H1 (cell line): ENCODE measurements at places on chromosomes 7 and 10.

GRCh38 chr10:19921300-19922140, 105.3 kb downstream of the PLXDC2 start:
- DNase-seq: no peak

- DNase-seq: no peak
Observed at GRCh38 chr7:130270947-130271800, 4.5 kb downstream of the CPA2 start.

- DNase-seq: no peak
Observed at GRCh38 chr10:67676208-67676825, 19.7 kb downstream of the CTNNA3 start.

- DNase-seq: no peak
Observed at GRCh38 chr10:33279276-33279675, 55.2 kb downstream of the NRP1 start.

DNA sequence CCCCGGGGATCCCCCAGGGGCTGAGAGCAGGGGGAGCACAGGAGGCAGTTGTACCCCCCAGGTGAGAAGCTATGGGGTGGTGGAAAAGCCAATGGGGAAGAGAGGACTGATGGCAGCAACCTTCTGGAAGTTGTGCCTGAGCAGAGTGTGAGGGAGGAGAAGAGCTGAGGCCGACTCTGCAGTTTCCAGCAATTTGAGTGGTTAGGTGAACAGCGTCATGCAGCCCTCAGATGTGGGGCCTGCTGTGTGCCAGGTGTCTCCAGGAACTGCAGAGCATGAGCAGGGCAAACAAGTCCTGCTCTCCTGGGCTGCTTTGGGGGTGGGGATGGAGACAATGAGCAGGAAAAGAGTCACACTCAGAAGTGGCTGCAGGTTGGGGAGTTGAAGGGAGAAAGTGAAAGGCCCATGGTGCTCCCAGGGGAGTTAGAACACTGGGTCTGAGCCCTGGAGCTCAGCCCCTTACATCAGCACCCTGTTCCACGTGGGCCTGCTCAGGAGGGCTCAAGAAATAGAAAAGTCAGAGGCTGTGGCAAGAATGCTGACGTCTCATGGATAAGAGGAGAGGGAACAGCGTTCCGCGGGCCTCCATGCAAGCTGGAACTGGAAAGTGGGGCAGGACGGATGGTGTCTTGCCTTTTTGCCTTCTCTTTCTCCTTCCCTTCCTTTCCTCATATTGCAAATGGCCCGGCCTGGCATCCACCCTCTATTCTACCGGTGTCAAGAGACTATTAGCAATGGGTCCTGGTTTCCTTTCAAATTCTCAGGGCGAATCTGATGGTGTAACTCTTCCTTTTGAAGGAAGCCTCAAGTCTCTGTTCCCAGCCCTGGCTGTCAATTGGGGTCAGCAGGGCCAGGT, 4.0 kb upstream of the AFAP1L2 start:
- DNase-seq: no peak

GRCh38 chr10:5583525-5584175, 58.9 kb downstream of the CALML3 start:
- no peak for DNase-seq

DNA sequence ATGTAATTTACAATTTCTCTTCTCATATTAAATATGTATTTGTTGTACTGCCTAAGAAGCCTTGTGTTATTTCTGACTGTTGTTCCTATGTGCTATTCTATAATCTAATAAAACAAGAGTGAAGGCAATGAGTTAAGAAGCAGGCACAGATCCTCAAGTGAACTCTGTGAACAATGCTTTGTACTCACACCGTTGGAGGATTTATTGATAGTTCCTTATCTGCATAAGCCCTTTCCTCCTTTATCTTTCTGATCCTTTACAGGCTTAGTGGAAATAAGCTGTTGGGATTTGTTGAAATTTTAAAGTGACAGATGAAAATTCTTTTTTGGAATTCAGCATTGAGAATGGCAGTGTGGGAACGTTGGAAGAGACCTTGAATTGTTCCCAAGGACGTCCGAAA, 329.6 kb upstream of the NPVF start:
- no peak for DNase-seq

DNA sequence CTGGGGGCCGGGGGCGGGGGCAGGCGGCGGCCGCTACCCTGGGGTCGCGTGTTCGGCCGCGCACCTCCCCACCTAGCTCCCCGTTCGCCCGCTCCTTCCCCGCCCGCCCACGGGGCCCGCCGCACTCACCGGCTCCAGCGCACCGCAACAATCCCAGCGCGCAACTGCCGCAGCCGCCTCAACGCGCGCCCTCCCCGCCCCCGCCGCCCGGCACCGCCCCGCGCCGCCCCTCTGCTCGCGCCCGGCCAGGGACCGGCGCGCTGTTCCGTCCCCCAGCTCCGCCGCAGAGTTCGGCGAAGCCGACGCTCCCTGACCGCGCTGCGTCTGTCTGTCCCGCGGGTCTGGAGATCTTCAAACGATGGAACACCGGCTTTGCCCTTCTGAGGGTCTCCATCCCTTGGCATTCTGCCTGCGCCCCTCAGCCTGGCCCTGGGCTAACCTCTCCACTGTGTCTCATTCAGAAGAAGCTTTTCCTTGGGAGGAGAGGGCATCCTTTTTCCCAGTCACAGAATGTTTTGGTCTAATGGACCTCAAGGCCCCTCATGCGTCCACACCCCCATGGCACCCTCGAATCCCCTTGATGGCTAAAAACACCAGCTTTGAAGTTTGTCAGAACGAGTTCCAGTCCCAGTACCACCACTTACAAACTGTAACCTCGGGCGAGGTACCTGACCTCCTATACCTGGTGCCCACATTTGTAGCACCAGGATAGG, at the start of gene NT5C2:
NT5C2 (minus strand) TSS at position 166 of the 713 bp plus-strand sequence. CDS start 18,314 bp downstream, outside the sequence.
- no peak for DNase-seq

DNA sequence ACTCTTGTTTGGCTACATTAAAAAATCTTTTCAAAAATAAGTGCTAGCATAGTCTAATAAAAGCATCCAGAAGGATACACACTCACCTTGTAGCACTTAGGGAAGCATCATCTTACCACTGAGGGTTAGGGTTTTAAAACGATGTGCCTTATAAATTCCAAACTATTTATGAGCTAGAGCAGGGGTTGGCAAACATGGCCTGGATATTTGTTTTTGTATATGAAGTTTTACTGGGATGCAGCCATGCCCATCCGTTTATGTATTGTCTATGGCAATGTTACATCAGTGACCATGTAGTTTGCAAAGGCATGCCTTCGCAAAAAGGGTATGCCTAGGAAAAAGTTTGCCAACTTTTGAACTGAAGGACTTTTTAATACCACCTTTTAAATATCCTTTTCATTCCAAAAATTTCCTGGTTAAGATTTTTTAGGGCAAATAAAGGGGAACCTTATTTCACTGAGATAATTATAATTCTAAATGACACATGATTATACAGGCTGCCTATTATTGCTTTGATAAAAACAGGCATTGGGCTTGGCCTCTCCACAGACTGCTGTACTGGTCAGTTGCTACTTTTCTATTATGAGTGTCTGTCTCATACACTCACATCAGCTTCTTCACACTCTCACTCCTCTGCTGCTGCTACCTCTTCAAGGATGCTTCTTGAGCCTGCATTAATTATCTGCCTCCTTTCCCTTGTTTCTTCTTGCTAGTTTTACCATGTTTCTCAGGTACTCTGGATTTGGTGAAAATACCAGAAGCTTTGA, 30.7 kb downstream of the MTPN start:
- DNase-seq: no peak

DNA sequence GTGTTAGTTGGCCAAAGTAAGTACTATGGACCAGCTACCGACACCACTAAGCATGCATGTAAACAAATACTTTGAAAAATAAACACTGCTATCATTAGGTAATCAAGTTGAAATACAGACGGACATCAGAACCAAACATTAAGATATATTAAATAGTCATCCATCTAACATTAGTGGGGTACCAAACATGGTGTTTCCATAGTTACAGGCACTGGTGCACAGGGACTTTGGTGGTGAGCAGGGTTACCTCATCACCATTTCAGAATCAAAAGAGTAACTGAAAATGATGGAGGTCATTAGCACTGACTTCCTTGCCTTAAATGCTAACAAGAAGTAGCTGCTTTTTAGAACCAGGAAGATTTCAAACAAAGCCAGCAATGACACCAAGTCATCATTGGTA, 23.9 kb downstream of the EBLN1 start:
- no peak for DNase-seq

DNA sequence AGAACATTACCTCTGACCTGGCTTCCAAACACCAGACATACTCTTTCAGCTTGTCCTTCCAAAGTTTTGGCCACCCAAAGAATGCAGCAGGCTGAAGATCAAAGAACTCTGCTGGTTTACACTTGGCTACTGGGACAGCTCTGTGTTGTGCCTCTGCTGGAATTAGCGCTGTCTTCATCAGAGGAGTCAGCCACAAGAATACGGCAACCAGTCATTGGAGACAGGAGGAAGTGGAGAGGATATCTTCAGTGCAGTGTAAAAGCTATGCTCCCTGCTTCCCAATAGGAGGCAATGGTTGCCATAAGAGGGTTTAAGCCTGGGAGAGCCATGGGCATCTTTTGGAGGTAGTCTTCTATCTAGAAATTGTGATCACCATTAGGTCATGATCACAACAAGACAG, 126.7 kb upstream of the WNT16 start:
- no peak for DNase-seq

DNA sequence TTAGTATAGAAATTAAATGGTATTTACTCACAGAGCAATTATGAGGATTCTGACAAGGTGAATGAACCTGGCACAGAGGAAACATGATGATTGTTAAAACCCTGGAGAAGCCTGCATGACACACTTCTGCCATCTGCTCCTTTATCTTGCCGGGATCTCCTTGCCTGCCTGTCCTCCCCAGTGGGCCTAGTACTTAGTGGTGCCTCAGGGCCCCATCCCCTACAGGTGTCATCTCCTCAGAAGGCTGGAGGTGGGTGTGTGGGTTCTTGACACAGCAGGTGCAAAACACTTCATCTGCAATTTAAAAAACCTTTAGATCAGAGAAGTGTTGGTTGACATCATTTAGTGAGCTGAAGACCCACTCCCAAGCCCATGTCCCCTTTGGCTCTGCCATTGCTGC, 261.2 kb downstream of the ADRA2A start:
- DNase-seq: no peak

DNA sequence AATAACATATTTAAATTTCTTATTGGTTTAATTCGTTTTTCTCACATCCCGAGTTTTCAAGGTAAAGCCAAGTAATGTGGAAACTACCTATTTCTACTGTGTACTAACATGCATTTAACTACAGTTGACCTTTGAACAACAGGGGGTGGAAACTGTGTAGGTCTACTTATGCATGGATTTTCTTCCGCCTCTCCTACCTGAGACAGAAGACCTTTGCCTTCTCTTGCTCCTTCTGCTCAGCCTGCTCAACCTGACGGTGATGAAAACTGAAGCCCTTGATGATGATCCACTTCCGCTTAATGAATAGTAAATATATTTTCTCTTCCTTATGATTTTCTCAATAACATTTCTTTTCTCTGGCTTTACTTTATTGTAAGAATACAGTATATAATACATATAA, 18.5 kb downstream of the MEOX2 start:
- no peak for DNase-seq

GRCh38 chr7:157516911-157517781, 180.3 kb downstream of the DNAJB6 start:
- DNase-seq: no peak

- no peak for DNase-seq
Observed at GRCh38 chr10:11119843-11120242, 102.2 kb downstream of the CELF2 start.

GRCh38 chr7:90897961-90898469, 301.9 kb downstream of the CDK14 start:
- DNase-seq: no peak

DNA sequence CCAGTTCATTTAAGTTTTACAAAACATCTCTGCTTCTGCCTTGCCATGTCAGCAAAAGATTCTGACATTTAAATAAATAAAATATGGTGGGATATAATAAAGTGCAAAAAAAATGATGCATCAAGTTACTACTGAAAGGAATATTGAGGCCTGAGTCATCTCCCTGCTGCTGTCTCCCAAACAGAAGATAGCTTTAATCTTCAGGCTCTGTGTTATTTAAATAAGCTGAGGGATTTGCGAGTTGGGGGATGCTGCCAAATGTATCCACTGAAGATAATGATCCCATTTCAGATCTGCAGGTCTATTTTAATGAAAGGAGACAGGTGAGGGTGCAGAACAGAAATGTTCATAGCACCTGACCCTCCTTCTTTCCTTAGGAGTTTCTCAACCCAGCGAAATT, 720.8 kb downstream of the AUTS2 start:
- DNase-seq: no peak

DNA sequence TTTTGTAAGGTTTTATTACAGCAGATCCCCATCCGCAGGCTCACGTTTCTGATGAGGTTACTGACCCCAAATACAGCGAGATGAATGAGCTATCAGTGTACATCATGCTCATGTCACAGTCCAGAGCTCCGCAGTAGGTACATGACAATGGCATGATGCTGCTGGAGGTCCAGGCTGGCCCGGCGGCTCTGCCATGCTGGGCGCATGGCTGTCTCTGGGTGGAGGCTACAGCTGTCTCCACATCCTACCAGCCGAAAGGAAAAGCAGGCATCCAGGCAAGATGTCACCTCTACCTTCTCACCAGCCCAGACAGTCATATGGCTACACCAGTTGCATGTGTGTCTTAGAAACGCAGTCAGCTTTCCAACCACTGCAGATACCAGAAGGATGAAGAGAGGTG, 90.9 kb upstream of the RNF32 start:
- no peak for DNase-seq

- no peak for DNase-seq
Observed at GRCh38 chr7:102028206-102028826, 210.9 kb downstream of the CUX1 start.

GRCh38 chr7:158827411-158828132, 1.7 kb downstream of the ESYT2 start:
- no peak for DNase-seq

DNA sequence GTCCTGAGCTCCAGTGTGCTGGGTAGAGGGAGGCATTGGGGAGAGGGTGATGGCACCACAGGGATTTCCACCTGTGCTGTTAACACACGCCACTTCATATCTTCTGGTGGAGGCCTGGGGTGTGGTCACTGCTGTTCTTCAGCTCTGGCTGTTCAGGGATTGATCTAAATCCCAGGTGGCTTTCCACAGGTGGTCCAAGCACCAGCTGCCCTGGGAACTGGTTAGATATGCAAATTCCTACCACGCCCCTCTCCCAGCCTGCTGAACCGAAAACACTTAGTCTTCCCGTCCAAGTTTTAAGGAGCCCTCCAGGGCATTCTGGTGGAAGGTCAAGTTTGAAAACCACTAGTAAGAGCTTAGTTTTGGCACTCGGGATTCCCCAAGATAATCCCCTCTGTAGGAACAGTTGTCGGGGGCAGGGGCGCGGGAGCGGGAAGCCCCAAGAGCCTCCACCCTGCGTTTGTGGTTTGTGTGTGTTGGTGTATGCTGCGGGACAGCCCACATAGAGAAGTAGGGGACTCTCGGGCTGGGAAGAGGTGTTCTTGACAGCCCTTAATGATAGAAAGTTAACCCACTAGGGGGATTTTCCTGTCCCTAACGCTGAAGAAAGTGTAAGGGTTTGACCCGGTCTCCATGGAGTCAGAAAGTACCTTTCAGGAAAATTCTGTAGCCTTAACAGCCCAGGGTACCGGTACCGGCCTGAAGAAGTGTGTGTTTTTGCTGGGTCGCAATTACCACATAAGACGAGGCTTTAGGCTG, 5.1 kb downstream of the DEPP1 start:
- DNase-seq: no peak

- DNase-seq: no peak
Observed at GRCh38 chr10:43136995-43137716, 1.1 kb upstream of the CSGALNACT2 start.

GRCh38 chr7:7862393-7862792, 106.2 kb upstream of the GLCCI1 start:
- no peak for DNase-seq

- no peak for DNase-seq
Observed at GRCh38 chr10:63228237-63228636, 95.1 kb downstream of the NRBF2 start.

GRCh38 chr10:103692436-103692951, 162.9 kb downstream of the SH3PXD2A start:
- no peak for DNase-seq
